ENCODE measurements at places on chromosomes 2 and 18. TPM values are rescaled to one million over a fixed set of nuclear protein-coding genes. Genes with fewer than 3 reads are reported as not detected.
A peak's percentile ranks its signal among the peaks of the same experiment; 100 is the strongest.

GRCh38 chr2:20170704-20171250, 54.2 kb downstream of the SDC1 start:
- DNase-seq: peak; percentile 58

DNA sequence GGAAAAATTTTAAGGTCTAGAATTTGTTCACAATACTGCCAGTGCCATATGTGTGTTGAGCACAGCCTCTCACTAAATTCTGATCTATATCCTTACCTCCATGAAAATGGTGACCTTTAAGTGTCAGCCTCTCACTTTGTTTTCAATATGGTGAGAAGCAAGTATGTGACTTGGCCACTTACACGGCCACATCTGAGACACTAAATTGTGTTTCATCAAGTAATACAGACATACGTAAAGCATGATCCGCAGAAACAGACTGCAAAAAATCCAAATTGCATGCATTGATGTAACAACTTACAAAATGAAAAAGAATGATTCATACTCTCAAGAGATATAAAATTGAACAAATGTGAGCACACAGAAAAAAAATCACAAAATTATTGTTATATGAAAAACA, 55.2 kb upstream of the UGP2 start:
- no peak for DNase-seq

- no peak for DNase-seq
These were observed 11.1 kb upstream of the PROC start for GRCh38 chr2:127407091-127407490.

- DNase-seq: no peak
These were observed 37.8 kb downstream of the LPIN1 start for GRCh38 chr2:11784280-11784679.

DNA sequence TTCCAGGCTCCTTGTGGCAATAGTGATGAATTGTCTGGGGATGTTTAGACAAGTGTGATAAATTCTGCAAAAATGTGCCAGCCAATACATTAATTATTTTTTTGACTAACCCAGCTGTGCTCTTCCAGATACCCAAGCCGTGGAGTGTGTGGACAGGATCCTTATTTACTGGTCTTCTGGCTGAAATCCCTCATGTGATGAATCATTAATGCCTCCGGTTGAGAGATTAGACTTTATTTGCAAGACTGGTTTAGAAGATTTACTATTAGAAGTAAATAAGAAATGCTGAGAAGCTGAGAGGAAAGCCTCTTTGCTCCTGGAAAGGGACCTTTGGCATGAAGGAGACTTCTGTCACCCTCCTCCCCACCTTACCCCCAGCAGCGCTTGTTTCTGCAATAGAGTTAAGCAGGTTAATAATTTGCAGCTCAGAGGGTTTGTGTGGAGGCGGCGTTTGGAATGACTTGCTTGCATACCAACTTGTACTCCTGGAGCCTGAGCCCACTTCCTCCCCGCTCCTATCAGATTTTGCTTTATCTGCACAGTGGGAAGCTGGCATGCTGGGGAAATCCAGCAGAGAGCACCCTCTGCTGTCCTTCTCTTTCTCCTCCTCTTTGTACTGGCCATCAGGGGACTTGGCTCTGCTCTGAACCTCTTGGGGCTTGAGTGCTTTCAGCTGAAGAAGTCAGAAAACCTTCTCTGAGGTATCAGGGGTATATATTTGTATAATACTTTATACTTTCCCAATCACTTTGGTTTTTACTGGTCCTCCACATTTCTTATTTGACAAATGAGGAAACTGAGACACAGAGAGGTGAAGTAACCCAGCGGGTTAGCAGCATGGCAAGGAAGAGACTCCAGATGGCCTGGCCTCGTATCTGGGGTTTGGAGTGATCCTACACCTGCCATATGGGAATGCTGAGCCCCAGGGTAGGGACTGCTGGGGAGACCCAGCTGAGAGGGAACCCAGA, 16.3 kb downstream of the SLC3A1 start:
- DNase-seq: peak; percentile 55

GRCh38 chr18:78927156-78927555, 52.5 kb upstream of the SALL3 start:
- DNase-seq: no peak

GRCh38 chr2:205270689-205271088, 411.6 kb upstream of the NRP2 start:
- no peak for DNase-seq

- no peak for DNase-seq
These were observed 18.0 kb downstream of the COLEC11 start for GRCh38 chr2:3612639-3613523.

DNA sequence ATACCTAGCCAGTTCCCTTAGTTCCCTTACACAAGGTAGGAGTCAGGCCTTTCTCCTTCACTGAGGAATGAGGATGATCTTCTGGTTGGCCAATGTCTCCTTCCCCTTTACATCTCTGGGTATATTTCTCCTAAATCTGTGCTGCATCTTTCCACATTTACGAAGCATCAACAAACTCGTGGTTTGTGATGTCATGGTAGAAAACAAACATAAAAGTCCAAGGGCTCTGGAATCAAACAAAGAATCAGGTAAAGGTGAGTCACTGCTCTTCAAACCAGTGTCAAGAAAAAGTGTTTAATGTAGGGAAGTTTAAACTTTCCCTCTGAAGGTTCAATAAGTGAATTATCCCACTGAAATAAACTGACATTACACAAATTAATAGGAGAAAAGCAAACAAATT, 122.9 kb downstream of the METTL8 start:
- DNase-seq: no peak

- DNase-seq: no peak
These were observed 181.6 kb downstream of the AFF3 start for GRCh38 chr2:99960790-99961189.

DNA sequence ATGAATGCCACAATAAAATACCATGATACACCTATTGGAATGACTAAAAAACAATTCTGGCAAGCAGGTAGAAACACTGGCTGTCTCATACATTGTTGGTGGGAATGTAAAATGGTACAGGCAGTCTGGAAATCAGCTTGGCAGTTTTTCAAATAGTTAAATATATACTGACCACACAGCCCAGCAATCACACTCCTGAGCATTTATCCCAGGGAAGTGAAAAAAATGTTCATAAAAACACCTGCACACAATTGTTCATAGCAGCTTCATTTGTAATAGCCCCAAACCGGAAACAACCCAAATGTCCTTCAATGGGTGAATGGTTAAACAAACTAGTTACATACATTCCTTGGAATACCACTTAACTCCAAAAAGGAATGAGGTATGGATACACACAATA, 137.2 kb downstream of the TFCP2L1 start:
- no peak for DNase-seq

DNA sequence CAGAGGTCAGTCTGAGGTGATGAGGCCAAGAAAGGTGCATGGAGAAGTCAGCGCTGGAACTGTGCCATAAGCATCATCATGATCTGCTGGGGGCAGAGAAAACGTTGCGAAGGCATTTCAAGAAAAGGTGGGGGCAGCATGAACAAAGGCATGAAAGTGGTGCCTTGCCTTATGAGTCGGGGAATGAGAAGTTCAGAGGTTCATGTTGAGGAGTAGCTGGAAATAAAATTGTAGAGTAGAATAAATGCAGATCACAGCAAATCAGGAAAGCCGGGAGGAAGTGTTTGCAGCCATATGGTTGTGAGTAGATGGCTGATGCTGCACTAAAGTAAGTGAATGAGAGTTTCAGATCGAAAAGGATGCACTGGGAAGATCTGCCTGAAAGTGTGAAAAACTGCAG, 72.1 kb upstream of the ARL5A start:
- no peak for DNase-seq

DNA sequence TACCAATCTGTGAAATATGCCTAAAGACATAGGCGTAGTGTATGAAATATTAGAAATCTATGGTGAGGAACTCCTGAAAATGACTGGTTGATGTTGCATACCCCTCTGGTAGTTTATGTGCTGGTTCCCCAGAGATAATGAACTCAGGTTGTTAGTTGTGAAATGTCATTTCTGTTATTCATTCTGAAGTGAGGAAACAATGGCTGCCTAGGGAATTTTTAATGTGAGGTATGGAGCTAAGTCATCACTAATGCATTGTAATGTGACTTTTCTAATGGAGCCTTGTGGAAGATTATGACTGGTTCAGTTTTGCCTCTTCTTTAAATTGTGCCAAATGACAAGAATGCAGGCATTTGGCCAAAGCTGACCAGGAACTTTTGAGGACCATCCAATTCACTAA, 61.6 kb upstream of the RAB27B start:
- no peak for DNase-seq

GRCh38 chr2:239700686-239701345, 300.0 kb upstream of the HDAC4 start:
- DNase-seq: no peak

DNA sequence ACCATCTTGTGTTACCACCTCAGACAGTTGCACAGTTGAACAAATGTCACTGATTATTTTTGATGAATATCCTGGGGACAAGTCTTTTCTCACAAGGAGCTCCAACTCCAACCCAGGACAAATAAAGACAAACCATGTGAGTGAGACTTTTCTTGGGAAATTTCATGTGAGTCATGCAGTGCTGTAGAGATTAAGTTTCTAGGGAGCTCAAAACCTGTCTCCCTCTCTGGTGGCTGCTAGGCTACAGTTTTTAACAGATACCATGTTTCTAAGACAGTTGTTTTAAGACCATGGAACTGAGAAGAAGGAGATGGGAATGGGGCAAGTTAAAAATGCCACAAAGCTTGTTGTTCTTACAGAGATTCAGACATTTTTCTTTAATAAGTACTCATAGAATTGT, 255.5 kb downstream of the RIT2 start:
- no peak for DNase-seq

DNA sequence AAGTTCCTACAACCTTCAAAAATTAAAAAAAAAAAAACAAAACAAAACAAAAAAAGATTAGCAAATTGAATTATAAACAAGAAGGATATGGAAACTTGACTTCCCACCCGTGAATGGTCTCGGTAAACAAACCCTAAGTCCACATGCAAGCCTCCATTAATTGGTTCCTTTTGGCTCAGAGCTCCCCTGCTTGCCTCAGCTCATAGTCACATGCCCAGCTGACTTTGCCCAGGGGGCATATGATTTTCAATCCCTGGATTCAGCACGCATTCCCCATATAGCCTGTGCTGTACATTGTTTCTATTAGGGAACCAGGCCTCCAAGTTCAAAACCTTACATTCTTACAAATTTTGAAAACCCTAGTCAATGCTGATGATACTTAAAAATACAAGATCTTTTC, 95.0 kb downstream of the PID1 start:
- no peak for DNase-seq

- no peak for DNase-seq
These were observed 12.2 kb upstream of the HDAC4 start for GRCh38 chr2:239412905-239413603.

The RNF125 gene
- 8.1 TPM for polyA plus RNA-seq

The WNT10A gene
- polyA plus RNA-seq: 0.20 TPM

The RESP18 gene
- polyA plus RNA-seq: not detected

The ZNF521 gene
- polyA plus RNA-seq: 45.4 TPM

The CWC22 gene
- polyA plus RNA-seq: 41.9 TPM

The ICA1L gene
- 21.7 TPM for polyA plus RNA-seq

The MAP2 gene
- 8.5 TPM for polyA plus RNA-seq

The SLC4A5 gene
- polyA plus RNA-seq: 7.0 TPM

The CABLES1 gene
- 52.5 TPM for polyA plus RNA-seq

The XDH gene
- 0.28 TPM for polyA plus RNA-seq

The RAB27B gene
- polyA plus RNA-seq: 10.7 TPM

The KIAA2012 gene
- polyA plus RNA-seq: 2.8 TPM

Measured in left lung (tissue), 14 donors.